NCI-H1092 (cell line): ENCODE measurements at places on chromosomes 5 and 9.
A peak's percentile ranks its signal among the peaks of the same experiment; 100 is the strongest.

GRCh38 chr5:62260513-62260912 is 45.5 kb upstream of the KIF2A start:
- no peak for DNase-seq

DNA sequence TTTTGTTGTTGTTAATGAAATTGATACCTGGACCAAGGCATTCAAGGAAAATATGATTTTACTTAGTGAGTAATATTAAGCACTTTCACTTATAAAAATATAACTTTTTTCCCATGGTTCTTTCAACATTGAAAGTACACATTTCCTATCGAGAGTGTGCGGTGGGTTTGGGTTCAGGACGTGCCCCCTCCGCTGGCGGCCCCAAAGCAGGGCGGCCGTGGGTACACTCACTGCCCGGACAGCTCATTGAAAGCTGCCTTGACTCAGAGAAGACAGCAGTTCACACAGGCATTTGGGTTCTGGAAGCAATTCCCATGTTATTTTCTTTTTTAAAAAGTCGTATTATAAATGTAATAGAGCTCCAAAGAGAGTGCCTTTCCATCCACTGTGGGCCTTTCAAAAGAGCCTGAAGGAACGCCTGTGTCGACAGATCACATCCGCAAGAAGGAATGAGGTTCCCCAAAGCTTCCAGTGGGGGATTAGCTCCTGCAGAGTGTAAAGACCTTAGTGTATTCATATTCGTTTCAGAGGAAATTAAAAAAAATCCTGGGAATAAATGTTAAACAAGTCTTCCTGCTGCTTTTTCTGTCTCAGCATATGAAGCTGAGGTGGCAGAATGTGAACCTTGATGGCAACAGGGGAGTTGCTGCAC is 74.3 kb downstream of the PRDM6 start:
- DNase-seq: no peak

GRCh38 chr5:179211068-179211467 is 134.2 kb downstream of the ADAMTS2 start:
- no peak for DNase-seq

- DNase-seq: peak; percentile 11
Observed at GRCh38 chr9:38482918-38483592, 58.8 kb upstream of the IGFBPL1 start.

DNA sequence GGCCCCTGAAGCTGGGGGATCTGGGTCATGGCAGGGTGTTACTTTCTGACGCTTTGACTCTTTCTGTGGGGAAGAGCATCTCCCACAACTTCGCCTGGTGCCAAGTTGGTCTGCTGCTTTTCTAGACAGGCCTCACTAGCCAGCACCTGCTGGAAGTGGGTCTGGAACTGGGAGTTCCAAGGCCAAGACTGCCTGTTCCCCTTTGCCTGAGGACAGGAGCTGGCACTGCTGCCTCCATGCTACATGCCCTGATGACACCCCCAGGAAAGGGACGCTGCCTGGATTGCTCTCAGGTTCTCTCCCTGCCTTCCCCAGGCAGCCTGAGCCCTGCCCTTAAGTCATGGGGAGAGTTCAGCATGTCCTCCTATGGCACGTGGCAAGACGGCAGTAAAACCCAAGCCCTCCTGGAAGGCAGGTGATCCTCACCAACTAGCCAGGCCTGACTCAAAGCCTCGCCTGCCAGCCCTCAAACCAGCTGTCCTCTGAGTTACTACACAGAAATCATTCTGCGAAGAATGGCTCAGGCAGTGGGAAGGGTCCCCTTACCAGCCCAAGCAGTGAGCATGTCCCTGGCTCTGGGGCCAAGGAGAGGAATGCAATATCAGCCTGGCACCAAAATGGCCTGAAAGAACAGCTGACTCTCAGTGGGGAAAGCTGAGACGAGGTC is 35.8 kb downstream of the SEC61B start:
- DNase-seq: no peak

- no peak for DNase-seq
Observed at GRCh38 chr9:20987521-20987920, 43.9 kb downstream of the HACD4 start.

DNA sequence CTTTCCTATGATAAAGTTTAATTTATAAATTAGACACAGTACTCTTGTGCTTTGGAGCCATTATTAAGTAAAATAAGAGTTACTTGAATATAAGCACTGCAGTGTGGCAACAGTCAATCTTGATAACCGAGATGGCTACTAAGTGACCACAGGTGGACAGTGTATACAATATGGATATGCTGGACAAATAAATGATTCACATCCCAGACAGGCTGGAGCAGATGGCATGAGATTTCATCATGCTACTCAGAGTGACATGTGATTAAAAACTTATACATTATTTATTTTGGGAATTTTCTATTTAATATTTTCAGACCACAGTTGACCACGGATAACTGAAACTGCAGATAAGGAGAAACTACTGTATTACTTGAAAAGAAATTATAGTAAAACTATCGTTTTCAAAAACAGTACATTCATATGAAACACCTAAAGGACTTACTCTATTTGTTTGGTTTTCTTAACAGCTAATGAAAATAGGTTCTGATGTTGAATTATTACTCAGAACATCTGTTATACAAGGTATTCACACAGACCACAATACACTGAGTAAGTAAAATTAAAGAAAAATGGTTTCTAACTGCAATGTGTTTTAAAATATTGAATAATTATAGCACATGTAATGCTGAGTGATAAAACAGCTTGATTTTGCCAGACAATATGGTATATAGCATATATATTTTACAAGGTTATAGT is 16.0 kb downstream of the LYRM7 start:
- DNase-seq: no peak

DNA sequence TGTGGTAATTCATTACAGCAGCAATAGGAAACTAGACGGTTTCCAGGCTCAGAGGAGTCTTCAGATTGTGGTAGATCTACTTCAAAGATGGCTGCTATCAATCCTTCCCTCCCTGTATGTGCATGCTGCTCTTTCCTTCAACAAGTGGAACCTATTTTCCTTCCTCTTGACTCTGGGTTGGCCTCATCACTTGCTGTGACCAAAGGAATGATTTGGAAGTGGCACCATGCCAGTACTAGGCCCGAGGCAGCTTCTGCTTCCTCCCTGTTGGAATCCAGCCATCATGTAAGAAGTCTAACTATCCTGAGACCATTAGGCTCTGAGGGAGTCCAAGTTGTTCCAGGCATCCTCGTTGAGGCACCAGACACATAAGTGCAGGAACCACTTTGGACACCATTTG is 46.5 kb upstream of the MCTP1 start:
- no peak for DNase-seq
